Heart right ventricle (tissue), 16 donors: ENCODE measurements at places on chromosomes 7 and 10. TPM values are rescaled to one million over a fixed set of nuclear protein-coding genes. Genes with fewer than 3 reads are reported as not detected.

DNA sequence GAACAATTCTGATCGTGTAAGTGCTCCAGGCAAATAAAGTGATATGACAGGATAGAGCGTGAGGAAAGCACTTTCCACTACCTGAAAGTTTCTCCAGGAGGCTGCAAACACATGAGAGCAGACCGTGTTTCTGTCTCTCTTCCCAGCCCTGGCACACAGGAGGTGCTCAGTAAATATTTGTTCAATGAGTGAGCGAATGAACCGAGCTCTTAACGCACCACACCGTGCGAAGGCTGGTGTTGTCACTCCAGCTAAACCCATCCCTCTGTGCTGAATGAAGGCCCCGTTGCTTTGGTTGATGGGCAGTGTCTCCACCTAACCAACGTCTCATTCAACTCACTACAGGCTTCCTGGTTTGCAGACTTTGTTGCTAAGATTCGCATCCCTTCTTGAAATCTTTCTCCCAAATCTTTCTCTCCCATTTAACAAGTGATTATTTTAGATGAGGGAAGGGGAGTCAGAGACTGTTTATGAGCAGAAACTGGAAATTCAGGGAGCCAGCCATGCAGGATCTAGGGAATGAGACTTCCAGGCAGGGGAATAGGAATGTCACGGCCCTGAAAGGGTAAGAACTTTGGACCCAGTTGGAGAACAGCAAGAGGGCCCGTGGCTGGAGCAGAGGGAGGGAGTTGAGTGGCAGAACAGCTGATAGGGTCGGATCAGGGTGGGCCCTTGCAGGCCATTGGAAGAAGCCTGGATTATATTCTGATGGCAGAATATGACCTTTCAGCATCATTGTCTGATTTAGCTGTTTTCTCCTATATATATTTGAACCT, 282.6 kb downstream of the CAMK1D start:
- DNase-seq: no peak

Gene FFAR4
- 0.12 TPM for polyA plus RNA-seq

DNA sequence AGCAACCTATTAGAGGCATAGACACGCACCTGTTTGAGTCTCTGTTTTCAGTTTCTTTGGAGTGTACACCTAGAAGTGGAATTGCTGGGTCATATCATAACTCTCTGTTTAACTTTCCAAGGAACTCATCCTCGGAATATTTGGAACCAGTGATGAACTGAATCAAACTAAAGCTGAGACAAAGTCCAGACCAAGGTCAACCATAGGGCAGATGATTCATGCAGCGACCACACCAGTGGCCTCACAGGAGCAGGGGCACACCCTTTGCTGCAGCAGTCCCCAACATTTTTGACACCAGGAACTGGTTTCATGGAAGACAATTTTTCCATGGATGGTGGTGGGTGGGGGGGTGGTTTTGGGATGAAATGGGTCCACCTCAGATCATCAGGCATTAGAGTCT, 4.9 kb upstream of the OPTN start:
- DNase-seq: no peak

DNA sequence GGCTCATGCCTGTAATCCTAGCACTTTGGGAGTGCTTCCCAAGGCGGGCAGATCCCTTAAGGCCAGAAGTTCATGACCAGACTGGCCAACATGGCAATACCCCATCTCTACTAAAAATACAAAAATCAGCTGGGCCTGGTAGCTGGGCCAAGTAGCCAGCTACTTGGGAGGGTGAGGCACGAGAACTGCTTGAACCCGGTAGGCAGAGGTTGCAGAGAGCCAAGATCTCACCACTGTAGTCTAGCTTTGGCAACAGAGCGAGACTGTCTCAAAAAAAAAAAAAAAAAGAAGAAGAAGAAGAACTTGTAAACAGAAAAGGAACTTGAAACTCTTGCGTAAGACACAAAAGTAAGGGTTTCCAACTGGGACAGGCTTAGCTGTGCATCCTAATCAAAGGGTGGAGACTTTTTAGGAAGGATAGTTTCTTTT, 5.6 kb upstream of the IFIT2 start:
- no peak for DNase-seq

GRCh38 chr7:12111422-12112405, 99.4 kb upstream of the TMEM106B start:
- DNase-seq: no peak

Gene HOGA1
- 58.3 TPM for polyA plus RNA-seq

- no peak for DNase-seq
Measured at GRCh38 chr10:49076319-49076718, 39.0 kb downstream of the VSTM4 start.

DNA sequence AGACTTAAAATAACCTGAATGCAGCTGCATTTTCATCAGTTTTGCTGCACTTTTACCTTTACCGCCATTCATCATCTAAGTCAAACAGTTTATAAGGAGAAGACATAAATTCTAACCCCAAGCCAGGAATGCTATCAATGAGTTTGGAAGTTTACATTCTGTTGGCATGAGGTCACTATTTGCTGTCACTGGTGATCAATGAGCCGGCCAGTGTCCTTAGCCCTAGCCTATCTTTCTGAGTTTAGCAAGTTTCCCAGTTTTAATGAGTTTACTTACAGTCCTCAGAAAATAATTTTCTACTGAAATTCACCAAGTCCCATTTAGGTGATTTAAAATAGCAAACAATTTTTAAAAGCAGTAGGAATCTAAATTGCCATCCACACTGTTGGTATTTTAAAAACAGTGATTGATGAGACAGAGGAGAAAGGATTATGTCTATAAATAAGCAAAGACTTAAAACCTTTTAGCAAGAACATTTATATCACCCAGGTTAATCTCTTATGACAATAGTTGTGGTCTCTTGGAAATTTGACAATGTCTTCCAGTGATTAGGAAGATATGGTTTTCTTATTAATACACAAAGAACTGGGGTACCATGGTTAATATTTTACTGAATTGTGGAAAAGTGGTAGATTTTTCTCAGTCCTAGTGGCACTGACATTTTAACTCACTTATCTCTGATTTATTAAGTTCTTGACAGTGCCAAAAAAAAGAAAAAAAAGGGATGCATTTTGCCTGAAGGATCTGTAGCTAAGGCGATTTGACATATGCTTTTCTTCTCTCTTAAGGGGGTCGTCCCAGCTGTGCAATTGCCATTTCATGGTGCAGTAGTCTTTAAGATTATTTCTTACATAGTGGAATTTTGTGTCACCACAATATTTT, 443.4 kb upstream of the ANKRD30A start:
- DNase-seq: no peak

- no peak for DNase-seq
Measured at GRCh38 chr7:20240080-20240926, 23.1 kb upstream of the MACC1 start.

GRCh38 chr7:156544919-156545715, 95.5 kb upstream of the RNF32 start:
- no peak for DNase-seq

Gene FAM25A
- not detected for polyA plus RNA-seq

Gene CLRN3
- polyA plus RNA-seq: not detected

DNA sequence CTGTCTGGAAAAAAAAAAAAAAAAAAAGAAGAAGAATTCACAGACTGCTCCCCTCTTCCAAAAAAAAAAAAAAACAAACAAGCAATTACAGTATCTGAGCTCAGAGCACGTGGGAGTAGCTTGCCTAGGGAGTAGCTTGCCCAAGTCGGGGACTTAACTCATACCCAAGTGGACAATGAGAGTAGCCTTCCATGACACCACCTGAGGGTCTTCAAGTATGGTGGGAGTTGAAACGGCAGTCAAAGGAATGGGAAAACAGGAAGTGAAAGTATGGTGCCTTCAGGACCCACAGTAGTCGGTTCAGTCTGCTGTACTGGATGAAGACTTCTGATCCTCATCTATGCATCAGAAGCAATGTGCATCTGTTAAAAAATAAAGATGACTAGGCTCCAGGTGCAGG, 10.6 kb downstream of the VOPP1 start:
- DNase-seq: no peak

DNA sequence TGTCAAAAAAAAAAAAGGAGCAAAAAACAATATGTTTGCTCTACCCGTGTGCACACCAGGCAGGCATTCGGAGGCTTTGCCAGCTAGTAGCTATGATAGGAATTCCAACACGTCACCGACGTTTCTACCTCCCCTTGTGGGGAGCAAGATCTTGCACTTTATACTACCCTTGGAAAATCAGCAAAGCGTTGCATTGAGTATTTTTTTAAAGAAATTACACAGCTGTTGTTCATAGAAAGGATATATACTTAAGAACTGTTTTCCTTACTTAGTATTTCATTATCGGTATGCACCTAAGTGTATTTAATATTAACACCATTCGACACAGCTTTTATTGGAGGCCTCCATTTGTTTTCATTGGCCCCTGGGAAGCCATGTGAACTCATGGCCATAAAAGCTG, 159.9 kb upstream of the MGMT start:
- DNase-seq: no peak

Gene LAMB4
- not detected for polyA plus RNA-seq

DNA sequence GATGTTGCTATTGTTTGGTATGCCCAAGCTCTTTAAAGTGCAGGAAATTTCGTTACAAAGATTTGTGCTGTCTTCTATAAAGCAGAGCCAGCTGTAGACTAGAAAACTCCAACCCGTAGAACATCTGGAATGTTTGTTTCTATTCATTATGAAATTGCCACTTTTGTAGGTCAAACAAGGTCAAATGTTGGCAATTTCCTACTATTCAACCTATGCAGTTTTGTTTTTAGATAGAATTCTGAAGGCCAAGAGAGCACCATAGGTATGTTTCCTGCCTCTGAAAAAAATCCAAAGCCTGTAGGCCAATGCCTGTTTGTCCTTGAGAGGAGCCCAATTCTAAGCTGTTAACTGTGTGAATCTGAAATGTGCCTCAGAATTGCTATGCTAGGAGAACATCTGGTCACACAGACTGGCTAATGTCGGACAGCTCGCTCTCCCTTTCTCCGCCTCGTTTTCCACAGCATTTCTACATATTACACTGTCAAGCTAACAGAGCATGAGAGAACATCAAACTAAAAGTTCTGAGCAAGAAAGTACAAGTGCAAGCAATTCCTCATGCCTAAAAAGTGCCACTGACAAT, 267.2 kb upstream of the LRGUK start:
- DNase-seq: no peak

- no peak for DNase-seq
Measured at GRCh38 chr7:5553298-5553877, 129.8 kb upstream of the TNRC18 start.

GRCh38 chr7:100432621-100433275, 3.1 kb downstream of the MEPCE start:
- DNase-seq: no peak
